ENCODE measurements at places on chromosomes 2 and 18.

DNA sequence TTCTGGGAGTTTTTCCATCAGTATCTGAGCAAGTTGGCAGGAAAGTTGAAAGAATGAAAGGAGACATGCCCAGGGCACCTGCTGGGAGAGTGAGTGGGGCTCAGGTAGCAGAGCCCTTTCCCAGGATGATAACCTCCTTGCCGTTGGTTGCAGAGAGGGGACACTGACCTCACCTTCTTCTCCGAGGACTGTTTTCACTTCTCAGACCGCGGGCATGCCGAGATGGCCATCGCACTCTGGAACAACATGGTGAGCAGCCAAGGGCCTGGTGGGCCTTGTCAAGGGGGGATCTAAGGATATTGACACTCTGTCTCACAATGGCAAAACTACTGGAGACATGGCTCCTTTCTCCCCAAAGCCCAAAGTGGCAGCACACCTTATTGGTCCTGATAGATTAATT, 118.8 kb upstream of the PPP1CB start:
- DNase-seq = no peak

DNA sequence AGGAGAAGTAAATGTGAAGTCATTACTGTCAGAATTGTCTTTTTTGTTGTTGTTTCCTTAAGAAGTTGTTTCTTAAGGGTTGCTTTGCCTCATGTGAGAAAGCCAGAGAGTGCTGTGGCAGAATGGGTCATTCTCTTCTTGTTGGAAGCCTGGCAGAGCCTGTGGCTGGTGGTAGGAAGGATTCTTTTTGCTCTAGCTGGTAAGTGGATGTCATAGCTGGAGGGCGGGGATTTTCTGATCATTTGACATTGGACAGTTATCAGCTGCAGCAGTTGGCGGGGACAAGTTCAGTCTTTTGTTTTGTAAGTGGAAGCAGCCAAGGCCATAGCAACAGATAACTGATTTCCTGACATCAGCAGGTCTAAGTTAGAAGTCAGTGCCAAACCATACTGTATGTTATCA, 5.5 kb upstream of the RMDN2 start:
- no peak for DNase-seq

DNA sequence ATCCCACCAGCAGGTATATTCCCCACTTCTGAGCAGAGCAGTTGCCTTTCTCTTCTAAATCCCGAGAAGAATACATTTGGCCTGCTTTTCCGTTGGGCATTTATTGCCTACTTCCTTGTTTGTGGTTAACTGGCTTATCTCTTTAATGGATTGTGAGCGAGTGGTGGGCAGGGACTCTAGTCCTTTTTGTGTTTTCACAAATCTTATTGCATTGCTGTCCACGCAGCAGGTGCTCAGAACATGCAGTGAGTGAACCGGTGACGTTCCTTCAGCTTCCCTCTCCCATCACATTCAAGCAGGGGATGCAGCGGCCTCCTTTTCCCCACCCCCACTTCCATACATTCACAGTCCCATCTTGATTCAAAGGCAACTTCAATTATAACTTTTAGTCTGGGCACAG, 28.9 kb upstream of the GAREM2 start:
- DNase-seq = no peak

DNA sequence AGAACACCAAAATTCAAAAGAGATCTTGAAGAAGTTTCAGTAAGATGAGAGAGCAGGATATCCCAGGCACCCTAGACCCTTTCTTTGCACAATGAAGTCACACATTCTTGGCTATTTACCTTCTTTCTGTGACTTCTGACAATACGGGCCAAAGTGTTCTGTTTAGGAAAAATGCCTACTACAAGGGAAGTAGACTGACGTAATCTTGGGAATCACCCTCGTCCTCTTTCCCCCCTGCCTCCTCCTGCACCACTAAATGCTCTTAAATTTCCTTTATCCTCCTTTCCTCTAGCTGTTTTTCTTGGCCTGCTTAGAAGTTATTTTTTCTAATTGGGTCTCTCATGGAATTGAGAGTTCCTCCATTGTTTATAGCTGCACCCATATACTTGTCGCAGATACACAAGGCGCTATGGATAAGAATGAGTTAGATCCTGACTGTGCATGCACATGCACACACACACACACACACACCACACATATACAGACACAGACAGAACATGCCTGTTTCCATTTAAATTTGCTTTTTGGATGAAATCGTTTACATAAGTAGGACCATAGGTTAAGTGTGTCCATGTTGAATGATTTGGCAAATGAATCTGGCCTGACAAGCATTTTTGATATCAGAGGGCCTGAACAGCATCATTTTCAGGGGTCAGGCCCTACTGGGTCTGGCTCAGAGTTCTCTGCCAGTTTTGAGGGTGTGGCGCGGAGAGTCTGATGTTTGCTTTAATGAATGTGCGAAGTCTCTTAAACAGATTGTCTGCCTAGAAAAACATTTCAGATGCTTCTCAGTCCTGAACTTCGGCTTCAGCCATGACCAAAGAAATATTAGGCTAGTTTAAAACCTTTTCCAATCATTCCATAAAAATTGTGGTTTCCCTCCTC, 131.9 kb upstream of the NT5C1B start:
- no peak for DNase-seq

DNA sequence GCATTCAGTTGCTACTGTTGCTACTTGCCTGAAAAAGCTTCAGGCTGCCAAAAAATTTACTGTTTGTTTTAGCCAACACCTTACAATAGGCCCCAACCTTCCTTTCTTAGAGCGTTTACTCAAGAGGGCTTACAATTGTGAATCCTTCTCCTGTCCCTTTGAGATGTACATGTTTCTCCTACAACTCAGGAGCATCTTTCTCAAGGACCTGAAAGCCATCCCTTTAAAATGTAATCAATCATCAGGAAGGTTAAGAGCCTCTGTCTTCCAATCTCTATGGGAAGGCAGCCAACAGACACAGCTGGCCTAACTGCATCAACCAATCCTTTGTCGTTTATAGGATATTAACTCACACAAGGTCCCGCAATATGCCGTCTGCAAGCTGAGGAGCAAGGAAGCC, 3.4 kb upstream of the IER3IP1 start:
- DNase-seq = no peak

GRCh38 chr2:105183555-105184323, 57.8 kb upstream of the GPR45 start:
- no peak for DNase-seq

DNA sequence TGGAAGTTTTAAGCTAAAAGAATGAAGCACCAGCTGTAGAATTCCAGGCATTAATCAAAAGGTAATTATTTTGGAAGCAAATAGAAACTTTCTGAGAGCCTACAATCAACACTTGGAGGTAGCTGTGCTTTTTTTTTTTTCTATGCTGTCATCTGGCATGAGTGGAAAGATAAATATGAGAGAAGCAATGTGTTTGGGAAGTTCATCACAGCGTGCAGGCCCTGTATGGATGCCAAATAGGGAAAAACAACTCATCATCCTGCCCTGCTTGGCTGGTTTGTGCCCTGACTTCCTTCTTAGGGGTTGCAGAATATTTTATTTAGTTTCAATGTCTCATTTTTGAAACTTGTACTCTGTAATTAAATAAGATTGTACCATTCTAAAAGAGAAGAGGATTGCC, 437.4 kb downstream of the PIK3C3 start:
- DNase-seq = no peak

DNA sequence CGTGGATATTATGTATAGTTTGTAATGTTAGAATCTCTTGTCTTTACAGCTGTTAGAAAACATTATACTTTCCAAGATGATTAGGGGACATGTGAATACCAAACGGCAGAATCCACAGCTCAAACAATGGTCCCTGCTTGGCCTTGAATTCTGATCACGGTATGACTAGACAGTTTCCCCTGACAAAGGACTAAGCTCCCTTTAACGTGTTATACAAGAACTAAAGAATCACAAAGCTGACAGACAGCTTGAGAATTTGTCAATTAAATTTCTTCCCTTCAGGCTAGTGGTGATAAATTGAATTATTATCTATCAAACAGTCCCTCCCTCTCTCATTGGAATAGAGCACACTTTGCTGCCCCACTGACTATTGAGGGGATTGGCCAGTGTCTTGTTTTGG, 359.2 kb upstream of the ID2 start:
- DNase-seq = no peak
